ENCODE measurements at places on chromosomes 12 and 14. TPM values are rescaled to one million over a fixed set of nuclear protein-coding genes. Genes with fewer than 3 reads are reported as not detected.

DNA sequence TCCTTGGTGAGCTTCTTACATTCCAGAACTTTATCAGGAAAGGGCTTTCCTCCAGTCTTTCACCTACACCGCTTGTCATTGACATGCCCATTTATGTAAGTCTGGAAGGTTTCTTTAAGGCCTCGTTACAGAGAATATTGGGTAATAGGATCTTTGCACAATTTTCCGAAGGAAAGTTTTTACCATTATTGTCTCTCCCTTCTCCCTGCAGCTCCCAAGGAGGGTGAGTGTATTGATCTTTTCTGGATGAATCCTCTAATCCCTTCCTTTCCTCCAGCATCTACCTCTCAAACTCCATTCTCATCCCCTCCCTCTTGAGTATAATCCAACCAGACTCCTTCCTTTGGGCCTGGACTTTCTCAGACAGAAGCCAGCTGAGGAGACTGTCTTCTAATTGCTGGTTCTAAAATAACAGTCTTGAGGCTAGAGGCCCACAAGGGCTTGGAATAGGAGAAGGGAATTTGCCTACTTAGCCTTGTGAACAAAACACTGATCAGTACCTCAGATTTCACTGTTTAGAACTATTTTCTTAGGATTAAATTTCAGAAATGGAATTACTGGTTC lies 21.8 kb downstream of the WNK1 start:
- no peak for DNase-seq

GRCh38 chr12:4346931-4347330 lies 25.9 kb downstream of the TIGAR start:
- DNase-seq = peak; percentile 82

DNA sequence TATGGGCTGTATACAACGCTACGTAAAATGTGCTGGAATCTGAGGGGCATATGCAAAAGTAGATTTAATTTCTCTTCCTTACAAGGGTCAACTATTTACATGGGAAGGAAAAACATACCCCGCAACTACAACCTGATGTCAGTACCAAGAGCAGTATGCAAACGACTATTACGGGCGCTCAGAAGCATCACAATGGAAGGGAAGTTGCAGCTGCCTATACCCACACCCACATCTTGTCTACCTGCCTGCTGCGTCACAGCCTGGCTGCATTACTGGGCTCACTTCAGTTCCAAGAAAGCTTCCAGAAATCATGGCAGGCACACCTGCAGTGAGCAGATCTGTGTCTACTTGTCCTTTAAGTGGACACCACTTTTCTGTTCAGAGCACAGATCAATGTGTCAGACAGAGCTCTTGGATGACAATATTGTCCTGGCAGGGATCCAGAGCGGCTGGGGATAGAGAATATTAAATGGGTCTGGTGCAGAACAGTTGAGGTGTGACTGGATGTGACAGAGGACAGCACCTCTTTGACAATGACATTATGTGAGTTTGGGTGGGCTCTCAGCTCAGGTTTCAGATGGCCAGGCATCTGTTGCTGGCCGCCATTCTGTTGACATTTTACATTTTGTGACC lies 41.5 kb upstream of the GNG2 start:
- DNase-seq = no peak

DNA sequence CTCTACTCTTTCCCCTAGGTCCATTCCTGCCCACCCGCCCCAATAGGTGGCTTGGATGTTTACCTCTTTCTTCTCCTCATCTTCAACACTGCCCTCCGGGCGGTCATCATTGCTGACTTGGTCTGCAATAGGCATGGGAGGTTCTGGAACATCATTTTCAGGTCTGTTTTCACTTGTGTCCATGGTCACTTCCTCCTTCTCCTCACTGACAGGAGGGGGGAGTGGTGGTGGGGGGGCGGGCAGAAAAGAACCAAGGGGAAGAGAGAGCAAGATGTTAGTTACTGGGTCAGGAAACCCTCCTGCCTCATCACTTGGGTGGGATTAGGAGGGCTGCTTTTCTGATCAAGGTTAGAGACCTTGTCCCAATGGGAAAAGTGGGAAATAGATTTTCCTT lies 12.1 kb upstream of the CDH24 start:
- DNase-seq = no peak

DNA sequence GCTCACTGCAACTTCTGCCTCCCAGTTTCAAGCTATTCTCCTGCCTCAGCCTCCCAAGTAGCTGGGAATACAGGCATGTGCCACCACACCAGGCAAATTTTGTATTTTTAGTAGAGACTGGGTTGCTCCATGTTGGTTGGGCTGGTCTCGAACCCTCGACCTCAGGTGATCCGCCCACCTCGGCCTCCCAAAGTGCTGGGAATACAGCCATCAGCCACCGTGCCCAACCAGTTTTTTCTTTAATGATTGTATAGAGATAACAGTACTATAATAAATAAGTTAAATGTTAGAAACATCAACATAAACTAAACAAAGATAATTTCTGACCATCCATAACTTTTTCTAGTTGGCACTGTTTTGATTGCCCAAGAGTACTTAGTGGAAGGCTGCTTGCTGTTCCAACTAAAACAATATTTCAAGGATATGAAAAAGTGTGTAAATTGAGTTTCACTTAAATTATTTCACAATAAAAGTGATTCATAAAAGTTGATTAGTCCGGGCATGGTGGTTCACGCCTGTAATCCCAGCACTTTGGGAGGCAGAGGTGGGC lies 5.6 kb downstream of the GON7 start:
- no peak for DNase-seq

DNA sequence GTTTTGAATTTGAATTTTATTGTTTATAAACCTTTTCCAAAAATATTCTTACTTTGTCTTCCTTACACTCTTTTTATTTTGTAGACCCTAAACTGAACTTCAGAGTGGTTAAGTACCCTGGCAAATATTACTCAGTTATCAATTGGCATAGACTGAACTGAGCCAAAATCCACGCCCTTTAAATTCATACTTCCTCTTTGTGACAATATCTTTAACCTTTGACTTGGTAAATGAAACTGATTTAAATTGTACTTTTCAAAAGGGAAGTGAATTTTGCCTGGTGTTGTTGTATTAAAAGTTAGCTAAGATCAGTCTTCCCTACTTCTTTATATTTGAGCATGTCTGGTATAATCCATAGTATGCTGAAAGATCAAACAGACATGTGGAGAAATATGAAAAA lies 184.3 kb upstream of the USP15 start:
- no peak for DNase-seq

DNA sequence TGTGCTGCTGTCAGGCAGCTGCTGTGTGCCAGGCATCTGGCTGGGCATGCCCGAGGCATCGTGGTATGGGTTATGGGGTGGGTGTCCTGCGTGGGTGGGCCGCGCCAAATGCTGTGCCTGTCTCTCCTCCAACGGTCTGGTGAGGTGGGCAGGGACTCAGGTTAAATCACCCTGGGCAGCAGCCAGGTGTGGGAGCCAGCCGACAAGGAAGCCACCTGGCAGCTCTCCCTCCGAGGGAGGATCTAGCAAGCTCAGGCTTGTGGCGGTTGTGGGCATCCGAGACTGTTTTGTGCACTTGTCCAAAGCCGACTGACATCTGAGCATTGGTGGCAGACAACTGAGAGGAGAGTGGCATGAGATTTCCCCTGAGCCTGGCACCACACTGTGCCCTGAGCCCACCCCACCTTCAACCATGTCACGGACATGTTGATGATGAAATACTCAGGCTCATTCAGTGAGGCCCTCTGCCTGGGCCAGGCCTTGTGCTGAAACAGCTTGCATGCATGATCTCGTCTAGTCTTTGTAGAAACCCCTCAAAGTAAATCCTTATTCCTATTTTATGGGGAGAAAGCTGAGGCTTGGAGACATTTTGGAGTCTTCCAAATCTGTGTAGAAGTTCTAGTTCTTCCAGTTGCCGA lies 181.8 kb upstream of the MYL2 start:
- DNase-seq = no peak

DNA sequence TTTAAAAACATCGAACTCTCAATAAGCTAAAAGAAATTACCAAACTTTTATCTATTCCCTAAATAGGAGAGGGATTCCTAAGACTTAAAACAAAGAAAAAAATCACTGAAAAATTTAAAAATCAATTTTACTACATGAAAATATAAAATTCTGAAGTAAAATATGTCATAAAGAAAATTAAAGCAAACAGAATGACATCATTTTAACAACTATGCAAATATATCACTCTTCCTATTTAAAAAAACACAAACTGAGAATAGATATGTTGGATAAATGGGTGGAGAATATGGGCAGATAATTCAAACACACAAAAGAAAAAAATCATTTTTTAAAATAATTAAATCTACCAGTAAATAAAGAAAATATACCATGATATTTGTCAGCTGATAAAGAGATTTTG lies 510.0 kb downstream of the BCL11B start:
- no peak for DNase-seq

- peak; percentile 47 for DNase-seq
These were observed 309.2 kb upstream of the KITLG start for GRCh38 chr12:88889326-88890110.

GRCh38 chr12:128823216-128823915 lies 392 bp downstream of the SLC15A4 start:
- no peak for DNase-seq

DNA sequence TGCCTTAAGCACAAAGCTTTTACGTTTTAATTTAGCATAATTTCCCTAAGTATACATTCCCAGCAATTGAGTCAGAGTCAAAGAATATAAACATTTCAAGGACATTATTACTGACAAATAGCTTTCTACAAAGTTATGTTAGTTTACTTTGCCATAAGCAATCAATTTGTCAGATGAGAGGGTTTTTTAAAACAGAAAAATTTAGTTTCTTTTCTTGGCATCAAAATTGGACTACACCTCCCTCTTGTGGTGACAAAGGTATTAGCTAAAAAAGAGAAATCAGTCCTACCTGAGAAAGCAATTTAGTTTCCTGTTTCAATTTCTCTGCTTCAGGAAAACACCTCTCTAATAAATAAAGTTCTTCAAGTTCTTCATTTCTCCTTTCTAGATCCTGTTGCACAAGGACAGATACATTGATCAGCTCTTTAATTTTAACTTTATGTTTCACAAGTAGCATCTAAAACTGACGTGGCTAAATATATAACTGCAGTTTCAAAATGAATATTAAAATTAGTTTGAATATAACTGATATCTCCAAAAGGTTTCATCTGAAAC lies 39.9 kb downstream of the DNAI7 start:
- DNase-seq = peak; percentile 5

TAS2R50 gene
- total RNA-seq = 1.2 TPM

LYZ gene
- total RNA-seq = not detected

DUSP6 gene
- total RNA-seq = 528 TPM

CCDC177 gene
- not detected for total RNA-seq

SLCO1B1 gene
- not detected for total RNA-seq

KIAA0586 gene
- 17.1 TPM for total RNA-seq
